ENCODE measurements at places on chromosomes 7 and 10.

DNA sequence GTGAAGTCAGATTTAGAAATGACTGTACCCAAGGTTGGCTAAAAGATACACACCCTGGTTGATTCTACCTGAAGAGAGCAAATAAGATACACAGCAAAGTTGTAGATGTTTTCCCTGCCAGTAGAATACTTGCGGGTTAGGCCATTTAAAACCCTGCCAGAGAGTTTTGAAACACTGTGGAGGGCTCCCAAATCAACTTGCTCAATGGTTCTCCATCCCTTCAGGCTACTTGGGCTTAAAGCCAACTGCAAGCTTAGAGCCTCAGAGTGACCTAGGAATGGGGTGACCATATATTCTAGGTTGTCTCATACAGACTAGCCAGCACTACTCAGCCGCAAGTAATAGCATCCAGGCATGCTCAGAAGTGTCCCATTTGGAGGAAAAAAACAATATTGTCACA lies 10.0 kb downstream of the CAV1 start:
- no peak for DNase-seq

- no peak for DNase-seq
These were observed 60.0 kb downstream of the MCMBP start for GRCh38 chr10:119812684-119813083.

DNA sequence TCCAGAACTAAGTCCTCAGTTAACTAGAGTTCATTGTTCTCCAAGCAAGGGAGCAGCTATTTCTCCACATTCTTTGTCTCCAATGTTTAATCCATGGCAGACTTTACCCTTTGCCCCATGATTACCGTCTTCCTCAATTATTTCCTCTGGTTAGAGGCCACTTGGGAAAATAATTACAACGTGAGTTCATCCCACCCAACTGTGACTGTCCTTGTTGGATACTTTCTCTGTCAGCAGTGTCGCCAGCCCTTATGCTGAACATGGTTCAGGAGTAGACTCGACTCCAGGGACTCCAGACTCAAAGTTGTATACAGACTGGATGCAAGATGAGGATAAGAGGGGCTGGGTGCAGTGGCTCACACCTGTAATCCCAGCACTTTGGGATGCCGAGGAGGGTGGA lies 17.1 kb upstream of the SEPHS1 start:
- no peak for DNase-seq

DNA sequence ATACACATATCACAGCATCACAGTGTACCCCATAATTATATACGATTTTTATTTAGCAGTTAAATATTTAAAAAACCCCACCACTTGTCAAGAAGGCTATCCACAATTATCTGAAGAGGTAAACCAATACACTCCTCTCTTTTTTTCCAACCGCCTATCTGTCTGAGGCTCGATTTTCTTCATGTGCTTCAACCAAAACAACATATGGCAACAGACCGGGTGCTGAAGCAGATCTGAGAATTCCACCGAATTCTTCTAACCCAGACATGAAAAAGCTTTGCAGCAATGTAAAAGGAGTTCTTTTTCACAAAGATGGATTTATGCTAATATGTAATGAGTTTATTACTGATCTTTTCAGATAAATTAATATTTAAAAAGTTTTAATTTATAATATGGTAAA lies 132.4 kb upstream of the RHEB start:
- DNase-seq, result no peak

DNA sequence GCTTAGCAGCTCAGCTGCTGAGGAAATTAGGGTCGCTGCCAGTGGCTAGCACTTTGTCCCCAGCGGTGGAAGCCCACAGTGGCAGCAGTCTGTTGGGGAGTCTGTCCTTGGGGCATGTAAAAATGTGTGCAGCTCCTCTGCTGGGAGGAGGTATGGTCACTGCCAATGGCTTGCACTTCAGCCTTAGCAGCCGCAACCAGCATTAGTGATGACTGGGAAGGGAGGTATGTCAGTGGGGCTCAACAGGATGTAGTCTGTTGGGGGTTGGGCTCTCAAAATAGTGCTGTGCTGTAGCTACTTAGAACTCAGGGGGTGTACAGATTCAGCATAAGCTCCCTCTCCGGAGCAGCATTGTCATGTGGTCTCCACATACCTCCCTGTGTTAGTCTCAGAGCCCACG lies 189.9 kb downstream of the ZEB1 start:
- no peak for DNase-seq

- DNase-seq, result no peak
These were observed 69.5 kb downstream of the ADAM22 start for GRCh38 chr7:88003581-88003980.

DNA sequence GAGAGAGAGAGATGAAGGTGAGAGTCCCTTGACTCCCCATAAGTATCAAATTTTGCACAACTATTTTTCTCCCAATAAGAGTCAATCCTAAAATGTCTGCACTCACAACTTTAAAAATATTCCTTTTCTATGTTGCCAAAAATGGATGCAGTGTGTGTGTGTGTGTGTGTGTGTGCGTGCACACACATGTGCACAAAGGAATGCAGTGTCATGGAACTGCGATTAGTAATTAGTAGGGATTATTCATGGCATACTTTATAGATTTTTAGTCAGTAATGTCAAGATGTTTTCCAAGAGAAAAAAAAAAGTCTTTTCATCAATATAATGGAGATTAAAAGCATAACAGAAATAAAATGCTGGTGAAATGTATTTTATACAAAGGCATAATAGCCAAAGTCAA lies 179.1 kb upstream of the LRRTM3 start:
- DNase-seq, result no peak

DNA sequence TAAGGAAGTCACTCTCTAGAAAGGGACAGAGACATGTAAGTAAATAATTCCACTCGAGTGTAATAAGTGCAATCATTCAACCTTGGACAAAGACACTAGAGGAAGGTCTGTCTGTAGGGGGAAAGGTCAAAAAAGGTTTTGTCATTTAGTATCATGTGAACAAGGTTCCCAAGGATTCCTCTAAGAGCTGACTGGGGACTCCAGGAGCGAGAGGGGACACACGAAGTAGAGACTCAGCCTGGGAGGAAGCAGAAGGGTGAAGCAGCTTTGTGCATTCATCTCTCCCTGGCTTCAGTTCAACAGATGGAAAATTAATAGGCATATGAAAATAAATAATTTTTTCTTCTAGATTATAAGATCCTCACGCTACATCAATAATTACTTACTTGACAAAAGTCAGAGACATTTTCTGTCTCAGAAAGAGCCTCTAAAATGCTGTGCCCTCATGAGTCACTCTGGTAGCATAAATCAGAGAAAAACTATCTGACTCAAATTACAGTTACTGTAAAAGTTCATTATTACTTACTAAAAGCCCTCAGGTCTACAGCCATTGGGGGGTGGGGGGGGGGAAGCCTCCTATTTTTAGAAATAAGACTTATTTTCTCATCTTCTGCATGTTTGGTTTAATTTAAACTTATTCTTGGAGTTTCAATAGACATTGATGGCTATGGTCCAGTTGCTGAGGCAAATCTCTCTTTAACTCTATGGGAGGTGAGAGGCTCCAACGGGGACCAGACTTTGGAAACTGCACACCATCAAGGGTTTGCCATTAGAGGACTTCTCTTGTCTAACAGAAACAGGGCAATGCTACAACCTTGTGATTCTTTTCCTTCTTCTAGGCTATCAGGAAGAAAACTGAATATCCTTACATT lies 275.1 kb upstream of the KLF14 start:
- DNase-seq, result no peak

GRCh38 chr7:140881507-140882228 lies 43.1 kb downstream of the BRAF start:
- DNase-seq, result no peak
